H7 (cell line): ENCODE measurements at places on chromosomes 5 and 9. TPM values are rescaled to one million over a fixed set of nuclear protein-coding genes. Genes with fewer than 3 reads are reported as not detected.

SLC6A18 gene
- not detected in 2 replicates for total RNA-seq

FST gene
- 15.9 and 20.8 TPM in 2 replicates for total RNA-seq

PPP2R2B gene
- total RNA-seq: 60.2 and 75.5 TPM in 2 replicates

KCNIP1 gene
- total RNA-seq: 0.33 and 0.48 TPM in 2 replicates

PRRX2 gene
- 10.8 and 12.7 TPM in 2 replicates for total RNA-seq

IL5 gene
- total RNA-seq: not detected in 2 replicates

CDH10 gene
- 0.33 and 0.55 TPM in 2 replicates for total RNA-seq

DMAC1 gene
- total RNA-seq: 26.0 and 29.8 TPM in 2 replicates

EGR1 gene
- 0.10 and 7.5 TPM in 2 replicates for total RNA-seq

PCDHB8 gene
- not detected in 2 replicates for total RNA-seq

LCN15 gene
- 0.18 TPM in 1 of 2 replicates, not detected in the other for total RNA-seq

PTPRD gene
- 21.5 and 25.2 TPM in 2 replicates for total RNA-seq

SPINK13 gene
- not detected in 2 replicates for total RNA-seq

VDAC1 gene
- 368 and 419 TPM in 2 replicates for total RNA-seq

OR1N1 gene
- 0.15 TPM in 1 of 2 replicates, not detected in the other for total RNA-seq

LEAP2 gene
- 0.70 and 0.94 TPM in 2 replicates for total RNA-seq
